NCI-H187 (cell line): ENCODE measurements at places on chromosomes 6 and 20.
A peak's percentile ranks its signal among the peaks of the same experiment; 100 is the strongest.

DNA sequence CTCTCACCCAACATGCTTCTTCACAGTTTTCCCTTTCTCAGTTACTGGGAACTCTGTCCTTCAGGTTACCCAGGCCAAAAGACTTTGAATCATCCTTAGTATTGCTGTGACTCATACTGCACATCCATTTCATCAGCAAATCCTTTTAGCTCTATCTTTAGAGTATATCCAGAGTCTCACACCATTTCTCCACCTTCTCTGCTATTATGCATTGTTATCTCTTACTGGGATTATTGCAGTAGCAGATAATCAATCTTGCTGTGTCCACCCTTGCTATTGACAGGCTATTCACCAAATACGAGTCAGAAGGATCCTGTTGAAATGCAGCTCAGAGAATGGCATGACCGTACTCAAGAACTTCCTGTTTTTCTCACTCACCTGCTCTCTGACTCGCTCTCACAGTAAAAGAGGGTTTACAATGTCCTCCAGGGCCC, 57.3 kb downstream of the BCKDHB start:
- no peak for DNase-seq

GRCh38 chr6:34455831-34456230, 10.0 kb upstream of the PACSIN1 start:
- DNase-seq = no peak

DNA sequence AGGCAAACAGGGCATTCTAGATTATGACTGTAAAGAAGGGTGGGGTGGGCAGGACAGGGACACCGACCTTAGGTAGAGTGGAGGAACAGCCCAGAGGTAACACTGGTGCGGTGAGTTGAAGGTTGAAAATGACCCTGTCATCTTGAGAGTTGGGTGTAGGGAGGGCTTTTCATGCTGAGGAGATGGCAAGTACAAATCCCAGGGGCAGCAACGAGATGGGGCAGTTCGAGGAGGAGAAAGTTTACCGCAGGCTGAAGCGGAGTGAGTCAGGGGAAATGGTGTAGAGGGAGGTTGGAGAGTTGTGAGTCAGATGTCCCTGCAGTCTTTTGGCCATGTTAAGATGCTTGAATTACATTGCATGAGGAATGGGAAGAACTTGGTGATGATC, 101.1 kb downstream of the HIVEP1 start:
- DNase-seq = no peak

DNA sequence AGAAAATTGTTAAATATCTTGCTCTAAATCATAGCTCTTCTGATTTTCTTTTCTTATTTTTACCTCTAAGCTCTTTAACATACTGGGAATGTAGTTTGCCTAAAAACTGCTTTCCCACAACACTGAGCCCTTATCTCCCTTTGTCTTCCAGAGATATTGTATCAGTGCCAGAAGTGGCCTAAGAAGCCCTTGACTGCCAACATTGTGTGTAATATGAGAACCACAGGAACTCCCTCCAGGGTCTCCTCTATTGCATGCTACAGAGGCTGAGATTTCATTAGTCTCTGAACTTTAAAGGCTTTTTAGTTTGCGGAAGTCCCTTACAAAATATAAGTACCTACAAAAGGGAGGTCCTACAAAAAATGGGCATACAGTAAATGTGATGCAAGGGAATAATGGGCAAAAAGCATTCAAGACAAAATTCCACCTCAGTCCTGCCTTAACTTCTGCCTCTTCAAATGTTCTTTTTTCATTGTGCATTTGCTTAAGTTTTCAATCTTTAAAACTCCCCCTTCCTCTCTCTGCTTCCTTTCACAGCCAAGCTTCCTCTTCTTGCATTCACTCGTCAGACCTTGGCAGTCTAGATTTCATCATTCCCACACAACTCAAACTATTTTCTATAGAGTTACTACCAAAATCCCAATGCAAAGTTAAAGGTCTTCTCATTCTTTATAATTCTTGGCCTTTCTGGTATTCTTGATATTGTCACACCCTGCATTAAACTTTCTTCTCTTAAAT, 76.5 kb downstream of the ADGRG6 start:
- peak; percentile 54 for DNase-seq

GRCh38 chr20:22400440-22400839, 183.9 kb downstream of the FOXA2 start:
- no peak for DNase-seq

GRCh38 chr6:5181510-5182317, 79.0 kb downstream of the LYRM4 start:
- DNase-seq = no peak

DNA sequence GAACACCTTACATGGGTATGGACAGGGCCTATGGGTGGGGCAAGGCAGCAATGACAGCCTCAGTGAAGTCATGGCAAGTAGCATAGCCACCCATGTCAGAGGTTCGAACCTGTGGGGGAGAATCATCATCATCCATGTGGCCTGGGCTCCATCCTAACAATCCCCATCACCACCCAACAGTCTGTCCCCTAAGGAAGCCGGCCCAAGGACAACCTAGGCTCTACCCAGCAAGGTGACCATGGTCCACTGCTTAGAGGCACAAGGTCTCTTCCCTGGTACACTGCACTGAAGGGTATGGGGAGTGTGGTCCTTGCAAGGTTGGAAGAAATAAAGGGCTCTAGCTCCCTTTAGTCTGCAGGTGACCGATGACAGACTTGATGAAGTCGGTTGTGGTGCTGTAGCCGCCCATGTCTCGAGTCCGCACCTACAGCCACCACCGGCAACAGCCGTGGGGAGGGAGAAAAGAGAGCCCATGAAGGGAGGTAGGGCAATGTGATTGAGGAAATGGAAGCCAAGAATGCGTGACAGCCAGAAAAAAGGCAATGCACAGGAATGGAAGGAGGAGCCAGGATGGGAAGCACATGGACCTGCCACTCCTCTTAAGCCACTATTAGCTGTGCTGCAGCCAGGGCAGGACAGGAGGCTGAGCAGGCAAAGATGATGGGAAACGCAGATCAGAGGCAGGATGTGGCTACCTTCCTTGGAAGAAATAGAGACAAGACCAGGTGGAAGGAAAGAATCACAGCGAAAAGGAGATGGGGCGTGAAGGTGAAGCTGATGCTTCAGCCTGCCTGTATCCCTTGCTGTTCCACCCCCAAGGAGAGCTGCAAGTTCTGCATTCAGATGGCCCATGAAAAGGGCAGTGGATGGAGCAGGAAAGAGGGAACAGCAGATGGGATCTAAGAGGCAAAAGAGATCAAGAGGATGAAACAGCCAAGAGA, 5.3 kb downstream of the IDH3B start:
- DNase-seq = no peak

- no peak for DNase-seq
Observed at GRCh38 chr6:155830531-155830930, 374.9 kb upstream of the NOX3 start.

- no peak for DNase-seq
Observed at GRCh38 chr6:170449835-170450753, 103.0 kb downstream of the PSMB1 start.

DNA sequence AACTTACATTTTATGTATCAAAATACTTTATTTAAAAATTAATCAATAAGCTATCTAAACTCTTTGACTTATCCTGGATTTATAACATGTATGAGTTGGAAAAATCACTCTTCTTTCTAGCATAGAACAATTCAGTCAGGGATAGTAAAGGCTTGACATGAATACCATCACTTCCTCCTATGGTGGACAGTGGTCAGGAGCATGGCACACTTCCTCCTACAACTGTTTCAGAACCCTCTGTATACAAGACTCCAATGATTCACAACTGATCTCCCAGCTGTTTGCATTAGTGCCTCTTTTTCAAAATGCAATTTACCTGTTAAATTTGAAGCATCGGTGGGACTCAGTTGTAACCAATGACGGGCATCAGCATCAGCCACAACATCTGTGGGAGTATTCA, 129.7 kb downstream of the RALGAPA2 start:
- DNase-seq = no peak

DNA sequence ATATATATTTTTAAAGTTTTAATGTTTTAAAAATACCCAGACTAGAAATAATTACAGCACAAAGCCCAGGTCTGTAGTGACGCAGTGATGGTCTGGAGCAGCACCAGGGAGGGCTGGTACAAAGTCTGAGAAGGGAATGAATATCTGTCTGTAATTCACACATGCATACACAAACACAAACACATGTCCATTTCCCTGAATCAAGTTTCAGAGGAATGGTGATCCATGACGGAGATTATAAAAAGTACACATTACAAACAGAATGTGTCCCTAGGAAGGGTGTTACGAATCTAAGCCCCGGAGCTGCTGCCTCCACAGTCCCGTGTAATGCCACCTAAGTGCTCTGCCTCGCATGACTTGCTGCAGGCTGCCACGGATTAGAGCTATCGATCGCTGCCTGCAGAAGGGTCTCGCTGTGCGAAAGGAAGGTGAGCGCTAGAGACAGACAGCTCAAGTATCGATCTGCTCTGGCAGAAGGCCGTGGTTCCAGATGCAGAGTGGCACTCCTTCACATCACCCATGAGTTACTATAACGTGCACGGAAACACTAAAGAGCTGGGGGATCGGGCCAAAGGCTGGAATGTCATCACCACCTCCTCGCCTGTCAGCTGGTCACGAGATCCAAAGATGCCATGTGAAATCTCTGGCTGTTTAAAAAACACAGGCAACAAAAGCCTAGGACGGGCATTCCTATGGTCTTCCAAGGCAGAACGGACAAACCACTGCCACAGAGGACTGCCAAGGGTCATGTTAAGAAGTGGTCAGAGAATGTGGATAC, 87.1 kb downstream of the INSM1 start:
- DNase-seq = peak; percentile 43

GRCh38 chr20:20331817-20332216, 36.1 kb upstream of the INSM1 start:
- DNase-seq = no peak

DNA sequence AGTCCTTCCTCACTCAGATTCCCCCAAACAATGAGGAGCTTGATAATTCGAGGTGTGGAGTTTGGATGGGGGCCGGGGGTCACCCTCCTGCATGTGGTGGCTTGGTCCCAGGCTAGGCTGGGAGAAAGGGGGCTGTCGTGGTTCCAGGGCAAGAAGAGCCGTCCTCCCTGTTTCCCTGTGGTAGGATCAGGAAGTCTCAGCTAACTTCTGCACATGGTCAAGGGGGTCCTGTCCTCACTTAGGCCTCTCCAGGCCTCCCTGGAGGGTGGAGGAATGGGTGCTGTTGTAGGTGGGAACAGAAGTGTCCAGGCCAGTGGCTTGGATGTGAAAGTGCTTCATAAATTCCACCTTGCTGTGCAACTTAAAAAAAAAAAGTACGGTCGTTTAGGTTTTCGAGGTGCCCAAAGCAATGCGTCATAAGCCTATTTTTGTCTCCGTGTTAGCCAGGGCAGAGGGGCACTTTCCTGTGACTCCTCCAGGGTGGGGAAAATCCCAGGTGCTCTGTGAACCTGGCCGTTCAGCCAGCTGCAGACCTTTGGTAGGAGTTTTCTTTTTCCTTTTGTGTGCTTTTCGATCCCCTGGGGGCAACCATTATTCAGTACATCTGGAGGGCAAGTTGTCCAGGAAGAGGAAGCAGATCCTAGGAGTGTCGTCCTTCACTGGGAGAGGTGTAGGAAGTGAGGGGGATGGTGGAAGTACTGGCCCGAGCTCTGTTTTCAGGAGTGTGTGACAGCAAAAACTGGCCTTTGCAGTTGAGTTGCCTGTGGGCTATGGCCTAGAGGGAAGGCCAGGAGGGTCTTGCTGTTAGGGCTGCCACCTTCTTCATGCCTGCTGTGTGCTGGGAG, 9.6 kb downstream of the IGF2R start:
- no peak for DNase-seq

DNA sequence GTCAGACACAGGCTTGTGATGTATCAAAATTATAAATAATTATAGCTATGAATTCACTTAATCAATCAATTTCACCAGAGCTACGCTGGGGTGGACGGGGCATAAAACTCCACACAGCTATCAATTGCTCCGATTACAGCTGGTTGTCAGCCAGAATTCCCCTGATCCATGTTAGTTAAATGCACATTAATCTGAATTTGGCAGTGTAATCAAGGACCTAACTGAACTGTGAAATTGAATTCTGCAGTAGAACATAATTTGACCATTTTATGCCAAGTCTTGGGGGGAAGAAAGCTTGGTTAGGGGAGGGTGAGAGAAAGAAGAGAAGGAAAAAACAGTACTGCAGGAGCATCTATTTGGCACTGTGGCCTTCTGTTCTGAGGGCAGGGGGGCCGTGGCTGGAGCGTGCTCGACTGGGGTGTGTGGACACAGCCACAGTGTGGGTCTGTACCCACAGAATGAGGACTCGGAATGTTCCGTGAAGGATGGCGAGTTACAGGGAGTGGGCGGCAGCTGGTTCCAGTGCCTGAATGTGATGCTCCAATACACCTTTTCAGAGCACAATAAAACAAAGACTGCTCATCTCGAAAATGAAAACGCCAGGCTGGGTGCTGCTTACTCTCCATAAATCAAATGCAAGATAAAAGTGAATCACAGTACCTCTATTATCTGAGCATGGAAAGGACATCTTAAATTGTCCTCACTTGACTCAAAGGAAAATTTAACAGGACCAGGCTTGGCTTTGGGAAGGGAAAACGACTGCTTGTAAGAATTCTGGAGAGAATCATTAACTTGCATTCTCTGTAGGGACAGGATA, 59.2 kb downstream of the LAMP5 start:
- peak; percentile 7 for DNase-seq

GRCh38 chr6:157380779-157381561, at the start of gene ZDHHC14:
Gene ZDHHC14 (plus strand): TSS chr6:157381190.
- peak; percentile 86 for DNase-seq

- DNase-seq = no peak
Observed at GRCh38 chr6:11462742-11463397, 74.7 kb upstream of the TMEM170B start.

- no peak for DNase-seq
Observed at GRCh38 chr6:143699430-143699825, 21.7 kb downstream of the PHACTR2 start.

- no peak for DNase-seq
Observed at GRCh38 chr6:14804785-14805210, 441.1 kb upstream of the JARID2 start.

GRCh38 chr6:69578361-69578890, 218.4 kb downstream of the LMBRD1 start:
- DNase-seq = no peak

DNA sequence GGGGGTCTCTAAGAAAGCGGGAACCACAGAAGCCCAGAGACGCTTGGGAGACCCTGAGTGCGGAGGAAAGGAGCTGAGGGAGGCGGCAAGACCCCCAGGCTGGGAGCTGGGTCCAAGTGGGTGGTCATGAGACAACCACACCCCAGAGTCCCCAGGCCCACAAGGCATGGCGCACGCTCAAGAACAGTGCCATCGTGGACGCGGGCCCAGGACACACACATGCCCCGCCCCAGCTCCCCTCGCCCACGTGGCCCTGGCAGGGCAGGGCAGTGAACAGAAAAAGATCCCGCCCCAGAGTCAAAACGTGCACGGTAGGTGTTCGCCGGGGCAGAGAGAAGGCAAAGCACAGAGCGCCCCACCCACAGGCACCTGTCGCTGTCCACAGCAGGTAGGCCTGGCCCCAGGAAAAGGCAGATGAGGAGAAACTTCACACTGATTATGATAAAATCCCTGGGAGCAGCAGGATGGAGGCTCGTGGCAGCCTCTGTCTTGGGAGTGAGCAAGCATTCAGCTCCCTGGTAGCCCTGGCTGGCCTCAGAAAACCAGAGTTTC, 50.0 kb downstream of the BPIFB1 start:
- no peak for DNase-seq

- DNase-seq = no peak
Observed at GRCh38 chr6:116568821-116569755, 2.2 kb upstream of the RWDD1 start.

GRCh38 chr6:27568226-27568897, 95.5 kb upstream of the ZNF184 start:
- DNase-seq = no peak
